NCI-H1105 (cell line): ENCODE measurements at places on chromosomes 4 and X.

GRCh38 chr4:55023030-55023429 is 102.4 kb downstream of the KDR start:
- DNase-seq = no peak

DNA sequence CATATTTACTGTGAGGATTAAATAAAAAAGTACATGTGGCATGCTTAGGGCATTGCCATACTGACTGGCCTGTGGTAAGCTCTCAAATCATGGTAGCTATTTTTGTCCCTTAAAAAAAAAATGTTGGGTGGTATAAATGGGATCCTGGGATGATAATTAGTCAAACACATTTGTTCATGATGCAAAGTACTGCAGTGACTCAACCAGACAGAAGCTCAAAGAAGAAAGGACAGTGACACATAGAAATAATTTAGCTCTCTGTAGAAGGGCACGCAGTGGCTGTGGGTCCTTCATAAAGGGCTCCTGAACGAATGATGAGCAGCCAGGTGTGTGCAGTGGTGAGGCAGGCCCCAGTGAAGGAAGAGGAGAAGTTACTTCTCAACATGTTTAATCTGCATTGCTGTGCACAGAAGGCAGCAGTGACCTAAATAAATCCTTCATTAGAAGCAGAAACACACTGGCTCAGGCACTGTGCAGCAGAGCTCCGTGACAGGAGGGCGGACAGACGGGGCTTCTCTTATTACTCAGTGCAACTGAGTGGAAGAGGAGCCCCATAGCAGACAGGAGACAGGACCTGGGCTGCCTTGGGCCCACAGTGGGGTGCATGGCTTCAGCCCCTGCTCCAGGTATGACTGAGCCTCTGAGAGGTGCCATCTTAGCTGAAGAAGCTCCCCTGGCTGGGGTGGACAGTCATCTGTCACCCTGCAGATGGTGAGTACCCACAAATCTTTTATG is 20.3 kb downstream of the HS3ST1 start:
- DNase-seq = no peak

- no peak for DNase-seq
Measured at GRCh38 chr4:79528241-79528706, 120.2 kb upstream of the GK2 start.

DNA sequence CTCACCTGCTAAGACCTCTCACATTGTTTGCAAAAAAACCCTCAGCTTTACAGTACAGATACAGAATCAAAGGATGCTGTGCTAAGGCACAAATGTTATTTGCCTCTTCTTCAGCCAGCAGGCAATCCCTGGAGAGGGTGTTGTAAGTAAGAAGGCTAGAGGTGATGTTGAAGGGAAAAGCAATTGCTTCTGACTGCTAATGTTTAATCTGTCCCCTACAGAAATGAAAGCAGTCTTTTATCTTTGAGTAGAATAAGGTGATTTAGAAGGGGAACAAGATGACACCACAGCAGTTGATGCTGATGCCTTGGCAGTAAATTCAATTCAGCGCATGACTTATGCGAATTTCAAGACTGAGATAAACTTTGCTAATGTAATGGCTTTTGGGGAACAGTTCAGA is 1064.8 kb upstream of the IGFBP7 start:
- DNase-seq = no peak

DNA sequence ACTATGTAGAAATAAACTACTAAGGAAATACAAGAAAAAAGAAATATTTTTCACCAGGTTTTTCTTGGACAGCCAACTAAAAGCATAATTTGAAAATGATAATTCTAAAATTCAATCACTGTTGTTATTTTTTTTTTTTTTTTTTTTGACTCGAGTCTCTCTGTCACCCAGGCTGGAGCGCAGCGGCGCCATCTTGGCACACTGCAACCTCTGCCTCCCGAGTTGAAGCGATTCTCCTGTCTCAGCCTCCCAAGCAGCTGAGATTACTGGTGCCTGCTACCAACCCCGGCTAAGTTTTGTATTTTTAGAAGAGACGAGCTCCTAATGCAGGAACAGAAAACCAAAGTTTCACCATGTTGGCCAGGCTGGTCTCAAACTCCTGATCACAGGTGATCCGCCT is 122.3 kb upstream of the UGT8 start:
- DNase-seq = no peak

DNA sequence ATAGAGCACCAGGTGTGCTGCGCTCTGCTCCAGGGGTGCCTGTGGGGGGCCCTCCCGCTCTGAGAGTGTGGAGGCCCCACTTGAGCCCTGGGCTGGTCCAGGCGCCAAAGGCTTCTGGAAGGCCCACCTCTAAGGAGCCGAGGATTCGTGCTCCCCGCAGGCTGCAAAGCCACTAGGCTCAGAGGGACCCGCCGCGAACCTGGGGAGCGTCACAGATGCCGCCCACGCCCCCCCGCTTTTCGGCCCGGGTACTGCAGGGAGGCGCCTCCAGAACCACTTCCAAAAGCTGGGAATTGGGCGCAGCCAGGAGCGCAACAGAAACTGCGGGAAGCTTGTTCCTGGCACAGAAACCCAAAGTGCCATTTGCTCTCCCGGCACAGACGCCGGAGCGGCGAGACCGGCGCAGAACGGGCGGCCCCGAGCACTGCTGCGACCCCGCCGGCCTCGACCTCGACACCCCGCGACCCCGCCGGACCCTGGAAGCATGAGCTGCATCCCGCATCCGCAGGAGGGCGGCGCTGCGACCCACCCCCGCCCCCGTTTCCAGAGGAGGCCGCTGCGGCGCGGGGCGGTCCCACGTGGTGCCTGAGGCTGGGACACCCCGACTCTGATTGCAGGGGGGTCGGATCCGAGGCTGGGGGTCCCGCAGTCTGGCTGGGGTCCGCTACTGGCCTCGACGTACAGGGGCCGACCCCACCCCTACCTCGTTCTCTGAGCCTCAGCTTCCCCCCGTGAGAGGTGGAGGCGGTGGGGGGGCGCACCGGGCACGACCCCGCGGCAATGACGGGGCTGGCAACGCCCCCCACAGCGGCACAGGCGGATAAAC is 30.8 kb downstream of the CPLX1 start:
- DNase-seq = peak; percentile 15

GRCh38 chr4:73729534-73730165 is 10.7 kb upstream of the CXCL8 start:
- DNase-seq = no peak

DNA sequence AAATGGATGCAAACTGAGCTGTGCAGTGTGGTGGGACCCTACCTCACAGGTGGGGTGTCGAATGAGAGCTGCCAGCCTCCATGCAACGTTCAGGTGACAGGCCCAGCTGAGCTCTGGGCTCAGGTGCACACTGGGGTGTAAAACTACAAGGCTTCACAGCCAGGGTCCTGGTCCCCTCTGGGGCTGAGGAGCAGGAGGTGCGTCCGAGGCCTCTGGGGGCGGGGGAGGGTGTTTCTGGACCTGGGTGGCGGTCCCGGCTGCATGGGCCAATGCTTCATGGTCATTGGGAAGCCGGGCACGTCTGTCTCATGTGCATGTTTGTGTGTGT is 26.5 kb upstream of the SORCS2 start:
- DNase-seq = no peak

DNA sequence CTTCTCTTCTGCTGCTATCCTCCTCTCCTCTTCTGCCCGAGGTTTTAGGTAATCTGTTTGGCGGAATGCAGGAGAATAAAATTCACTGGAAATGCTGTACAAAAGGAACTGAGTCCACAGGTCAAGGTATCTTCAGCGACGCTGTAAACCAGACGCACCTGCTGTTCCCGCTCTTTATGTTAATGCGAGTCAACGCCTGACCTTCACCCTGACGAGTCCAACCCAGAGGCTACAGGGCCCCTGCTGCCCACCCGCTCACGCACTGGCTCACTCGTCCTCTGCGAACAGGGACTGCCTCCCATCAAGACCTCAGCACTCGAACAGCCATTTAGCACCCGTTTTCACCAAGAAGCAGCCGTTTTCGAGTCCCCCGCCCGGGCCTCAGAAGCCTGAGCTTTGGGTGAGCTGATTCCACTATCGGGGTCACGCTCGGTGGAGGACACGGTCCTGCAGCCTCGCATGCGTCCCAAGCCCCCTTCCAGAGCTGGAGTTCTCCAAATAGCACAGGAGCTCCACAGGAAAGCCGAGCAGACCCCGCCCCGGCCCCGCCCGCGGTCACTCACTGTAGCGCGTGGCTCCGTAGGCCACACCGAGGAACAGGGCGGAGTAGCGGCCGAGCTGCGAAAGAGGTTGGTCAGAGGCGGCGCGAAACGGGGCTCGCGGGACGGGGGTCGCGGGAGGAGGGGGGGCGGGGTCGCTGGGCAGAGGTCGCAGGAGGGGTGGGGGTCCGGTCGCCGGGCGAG is 556 bp downstream of the ATP5ME start:
- DNase-seq = no peak

GRCh38 chr4:169009286-169010124 is 550 bp downstream of the CBR4 start:
- peak; percentile 24 for DNase-seq

GRCh38 chr4:138897811-138898226 is 117.8 kb upstream of the NOCT start:
- DNase-seq = peak; percentile 49

DNA sequence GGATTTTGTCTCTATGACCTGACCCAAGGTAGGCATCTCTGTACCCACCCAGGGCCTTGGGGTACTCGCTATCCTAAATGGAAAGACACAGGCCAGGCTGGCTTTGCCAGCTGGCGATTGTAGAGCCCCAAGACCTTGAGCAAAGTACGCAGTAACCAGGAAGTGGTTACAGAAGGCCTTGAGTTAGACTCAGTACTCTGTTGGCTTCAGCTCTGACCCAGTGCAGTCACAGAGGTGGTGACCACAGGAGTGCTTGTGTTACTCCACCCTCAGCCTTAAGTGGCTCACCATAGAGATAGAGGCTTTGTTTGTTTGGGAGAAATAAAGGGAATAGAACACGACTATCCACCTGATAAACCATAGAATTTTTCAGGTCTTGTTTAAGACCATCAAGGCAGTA is 880.5 kb upstream of the POU3F4 start:
- no peak for DNase-seq

GRCh38 chrX:106730401-106730800 is 3.9 kb downstream of the RNF128 start:
- DNase-seq = no peak

DNA sequence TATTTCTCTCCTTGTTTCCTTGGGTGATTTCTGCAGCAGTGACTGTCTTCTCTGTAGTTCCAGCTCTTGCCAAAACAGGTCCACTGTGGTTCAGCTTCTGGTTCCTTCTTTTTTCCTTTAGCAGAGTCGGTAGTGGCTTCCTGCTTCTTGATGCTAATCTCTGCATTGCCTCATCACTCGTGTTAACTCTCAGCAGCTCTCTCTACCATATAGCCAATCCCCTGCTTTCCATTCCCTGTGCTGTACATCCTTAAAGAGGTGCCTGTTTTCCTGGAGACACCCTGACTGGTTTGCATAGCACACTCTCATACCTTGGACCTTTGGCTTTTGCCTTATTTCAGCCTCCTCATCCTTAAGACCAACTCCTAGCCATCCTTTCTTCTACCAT is 191.2 kb upstream of the LNX1 start:
- no peak for DNase-seq

DNA sequence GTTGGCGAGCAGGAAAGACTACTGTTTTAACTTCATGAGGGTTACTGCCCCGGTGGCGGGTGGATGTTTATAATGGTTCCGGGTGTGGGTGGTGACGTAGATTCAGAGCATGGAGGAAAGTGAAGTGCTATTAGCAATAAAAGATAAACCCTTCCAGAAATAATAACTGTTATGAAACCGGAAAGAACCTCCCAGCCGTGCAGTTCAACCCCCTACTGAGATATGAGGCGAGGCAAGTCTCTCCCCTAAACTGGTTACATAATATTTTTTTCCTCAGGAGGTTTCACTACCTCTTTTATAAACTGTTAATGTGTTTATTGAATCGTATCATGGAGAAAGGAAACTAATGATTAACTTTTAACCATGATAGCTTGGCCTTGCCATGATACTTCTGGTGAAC is 33.9 kb upstream of the STIM2 start:
- no peak for DNase-seq

GRCh38 chr4:66681962-66682361 is 863.3 kb downstream of the CENPC start:
- DNase-seq = no peak

- DNase-seq = no peak
Measured at GRCh38 chr4:180557950-180558349, 1685.3 kb upstream of the TENM3 start.

DNA sequence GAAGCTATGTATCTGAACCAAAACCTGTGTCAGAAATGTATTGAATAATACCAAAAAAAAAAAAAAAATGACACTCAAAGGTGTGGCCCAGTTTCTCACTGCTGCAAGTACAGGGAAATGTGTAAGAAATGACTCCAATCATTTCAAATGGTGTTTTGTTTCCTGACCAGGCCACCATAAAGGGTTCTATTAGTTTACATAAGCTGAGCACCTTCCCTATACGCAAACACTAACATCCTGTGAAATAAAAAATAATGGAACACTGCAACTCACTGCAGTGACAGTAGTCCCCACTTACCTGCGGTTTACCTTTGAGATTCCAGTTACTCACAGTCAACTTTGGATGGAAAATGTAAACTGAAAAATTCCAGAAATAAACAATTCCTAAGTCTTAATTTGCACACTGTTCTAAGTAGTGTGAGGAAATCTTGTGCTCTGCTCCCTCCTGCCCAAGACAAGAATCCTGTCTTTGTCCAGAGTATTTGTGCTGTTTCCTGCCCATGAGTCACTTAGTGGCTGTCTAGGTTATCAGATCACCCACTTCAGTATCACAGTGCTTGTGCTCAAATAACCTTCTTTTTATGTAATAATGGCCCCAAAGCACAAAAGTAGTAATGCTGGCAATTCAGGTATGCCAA is 265.3 kb downstream of the RCHY1 start:
- DNase-seq = no peak

- DNase-seq = no peak
Measured at GRCh38 chrX:34140816-34141215, 8.7 kb upstream of the FAM47A start.

DNA sequence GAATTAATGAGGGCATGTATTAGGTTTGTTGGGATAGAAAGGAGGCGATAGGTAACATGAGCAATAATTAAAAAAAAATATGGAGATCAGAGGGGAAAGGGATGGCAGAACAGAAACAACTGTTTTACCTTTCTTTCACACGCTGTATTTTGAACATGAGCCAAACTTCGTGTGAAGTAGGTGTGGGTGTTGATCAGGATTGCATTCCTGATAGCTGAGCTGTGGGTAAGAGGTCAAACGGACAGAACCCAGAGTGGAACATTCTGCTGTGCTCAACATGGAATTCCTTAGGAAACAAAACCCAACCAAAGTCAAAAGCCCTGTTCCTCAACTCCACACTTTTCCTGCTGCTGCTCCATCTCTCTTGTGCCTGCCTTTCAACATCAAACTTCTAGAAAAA is 162.5 kb upstream of the CASK start:
- no peak for DNase-seq
